ENCODE measurements at places on chromosomes 1 and 21.
A peak's percentile ranks its signal among the peaks of the same experiment; 100 is the strongest.

DNA sequence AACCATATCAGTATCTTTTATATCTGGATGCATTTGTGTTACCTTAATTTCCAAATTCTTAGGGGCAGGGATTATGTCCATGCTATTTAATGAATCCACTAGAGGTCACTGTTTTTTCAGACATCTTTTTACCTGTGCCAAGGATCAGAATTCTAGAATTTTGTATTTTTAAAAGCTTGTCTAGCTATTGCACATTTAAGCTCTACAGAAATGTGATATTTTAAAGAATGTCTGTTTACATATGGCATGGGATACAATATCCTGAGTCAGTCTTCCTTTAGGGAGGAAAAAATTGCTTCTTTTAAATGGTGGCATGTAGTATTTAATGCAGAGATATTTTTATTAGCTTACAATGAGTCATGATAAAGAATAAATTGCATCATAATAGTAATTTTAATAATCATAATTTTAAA is 11.3 kb downstream of the RPAP2 start:
- DNase-seq = no peak

GRCh38 chr1:163870666-163871065 is 548.9 kb downstream of the NUF2 start:
- DNase-seq = no peak

GRCh38 chr21:16421007-16421406 is 691.2 kb downstream of the USP25 start:
- no peak for DNase-seq

- DNase-seq = peak; percentile 93
Observed at GRCh38 chr1:2208309-2209239, 14.0 kb upstream of the FAAP20 start.

DNA sequence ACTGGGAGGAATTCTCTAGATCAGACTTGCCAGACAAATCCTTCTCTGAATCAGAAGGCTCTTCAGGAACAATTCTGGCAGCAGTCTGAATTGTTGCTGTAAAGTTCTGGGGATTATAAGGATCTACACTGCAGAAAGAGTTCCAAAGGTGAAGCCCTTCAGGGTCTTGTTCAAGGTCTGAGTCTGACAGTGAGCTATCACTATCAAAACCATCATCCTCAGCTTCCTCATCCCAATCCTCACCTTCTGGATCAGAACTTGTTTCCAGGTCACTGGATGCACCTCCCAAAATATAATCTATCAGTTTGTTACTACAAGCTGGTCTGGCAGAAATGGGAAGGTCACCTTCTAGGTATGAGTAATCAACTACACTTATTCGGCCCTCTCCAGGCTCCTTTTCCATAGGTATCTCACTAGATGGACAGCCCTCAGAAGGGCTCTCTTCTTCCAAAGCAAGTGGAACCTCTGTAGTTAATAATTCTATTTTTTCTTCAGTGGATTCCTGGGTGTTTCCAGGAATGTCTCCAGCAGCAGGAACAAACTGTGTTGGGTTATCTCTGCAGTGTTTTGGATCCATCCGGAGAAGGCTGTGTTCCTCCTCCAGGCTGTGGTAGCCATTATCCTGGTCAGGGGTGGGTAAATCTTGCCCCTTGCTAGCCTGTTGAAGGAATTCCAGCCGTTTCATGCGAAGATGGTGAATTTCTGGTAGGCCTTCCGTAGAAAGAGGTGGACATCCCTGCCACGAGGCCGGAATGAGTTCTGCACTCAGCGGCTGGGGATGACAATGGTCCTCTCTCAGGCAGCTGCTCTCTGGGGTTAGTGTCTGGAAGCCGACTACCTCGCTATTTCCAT is 1.6 kb downstream of the PPP1R15B start:
- no peak for DNase-seq

Data from amniotic stem cell (primary cell).